ENCODE measurements at places on chromosomes 5 and 9. TPM values are rescaled to one million over a fixed set of nuclear protein-coding genes. Genes with fewer than 3 reads are reported as not detected.

Gene GHR
- total RNA-seq, result 6.5 TPM

Gene TRPM6
- total RNA-seq, result 16.9 TPM

Gene SLC6A18
- total RNA-seq, result 0.48 TPM

Gene PRR16
- 2.1 TPM for total RNA-seq

Gene CCDC69
- 11.2 TPM for total RNA-seq

Gene IFNA13
- total RNA-seq, result not detected

GRCh38 chr9:121714075-121714705 lies 62.8 kb downstream of the DAB2IP start:
- DNase-seq, result no peak

DNA sequence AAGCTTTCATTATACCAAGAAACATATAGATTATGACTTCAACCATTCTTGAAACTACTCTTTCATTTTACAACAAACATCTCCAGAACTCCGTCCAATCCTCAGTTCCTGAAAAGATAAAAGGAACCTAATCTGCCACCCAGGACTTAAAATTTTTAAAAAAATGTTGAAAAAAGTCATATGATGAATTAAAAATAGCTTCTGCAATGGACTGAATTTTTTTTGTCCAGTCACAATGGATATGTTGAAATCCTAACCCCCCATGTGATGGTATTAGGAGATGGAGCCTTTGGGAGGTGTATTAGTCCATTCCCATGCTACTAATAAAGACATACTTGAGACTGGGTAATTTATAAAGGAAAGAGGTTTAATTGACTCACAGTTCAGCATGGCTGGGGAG lies 2.7 kb upstream of the ALDH1A1 start:
- DNase-seq, result no peak

- DNase-seq, result no peak
These were observed 55.4 kb downstream of the ZNF474 start for GRCh38 chr5:122184676-122185255.

GRCh38 chr5:105670596-105670995 lies 2000.1 kb downstream of the EFNA5 start:
- DNase-seq, result no peak

DNA sequence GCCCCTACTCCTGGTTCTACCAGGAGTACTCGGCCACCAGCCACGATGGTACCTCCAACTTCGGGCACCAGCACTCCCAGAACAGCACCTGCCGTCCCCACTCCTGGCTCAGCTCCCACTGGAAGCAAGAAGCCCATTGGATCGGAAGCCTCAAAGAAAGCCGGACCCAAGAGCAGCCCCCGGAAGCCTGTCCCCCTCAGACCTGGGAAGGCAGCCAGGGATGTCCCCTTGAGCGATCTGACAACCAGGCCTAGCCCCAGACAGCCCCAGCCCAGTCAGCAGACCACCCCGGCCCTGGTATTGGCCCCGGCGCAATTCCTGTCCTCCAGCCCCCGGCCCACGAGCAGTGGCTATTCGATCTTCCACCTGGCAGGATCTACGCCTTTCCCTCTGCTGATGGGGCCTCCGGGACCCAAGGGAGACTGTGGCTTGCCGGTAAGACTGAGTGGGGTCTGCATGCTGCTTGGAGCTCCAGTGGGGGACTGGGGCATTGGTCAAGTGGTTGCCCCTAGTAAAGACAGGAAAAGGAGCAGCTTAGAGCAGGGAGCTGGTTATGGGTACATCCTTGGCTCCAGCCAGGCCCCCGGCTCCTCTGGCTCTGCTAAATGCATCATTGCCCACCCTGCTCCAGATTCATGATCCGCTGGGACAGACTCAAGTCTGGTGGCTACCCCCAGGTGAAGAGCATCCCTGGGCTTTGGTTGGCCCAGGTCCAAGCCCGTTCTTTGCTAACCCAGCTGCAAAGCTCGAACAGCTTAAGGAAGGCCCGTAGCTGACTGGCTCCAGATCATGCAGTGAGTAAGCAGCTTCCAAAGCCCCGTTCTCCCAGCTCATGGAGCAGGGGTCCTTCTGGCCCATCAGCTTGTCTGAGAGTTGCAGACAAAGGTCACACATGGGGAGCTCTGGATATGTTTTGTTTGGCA lies 14.0 kb downstream of the COL27A1 start:
- no peak for DNase-seq

GRCh38 chr9:133886563-133887501 lies 105.3 kb downstream of the VAV2 start:
- no peak for DNase-seq

DNA sequence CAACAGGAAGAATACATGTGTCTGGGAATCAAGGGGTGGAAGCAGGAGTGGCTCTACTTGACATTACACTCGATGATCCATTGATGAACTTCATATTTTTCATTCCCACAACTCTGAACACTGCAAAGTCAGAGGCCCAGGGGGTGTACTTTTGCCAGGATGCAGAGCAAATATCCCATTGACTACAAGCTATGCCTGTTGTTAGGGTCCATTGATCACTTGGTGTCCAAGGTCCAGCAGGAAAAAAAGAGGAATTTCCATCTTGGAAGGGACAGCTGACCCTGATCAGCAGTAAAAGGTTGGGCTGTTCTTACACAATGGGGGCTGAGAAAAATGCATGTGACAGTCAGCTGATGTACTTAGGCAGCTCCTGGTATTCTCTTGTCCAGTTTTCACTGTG lies 118.5 kb upstream of the MAP1B start:
- no peak for DNase-seq

DNA sequence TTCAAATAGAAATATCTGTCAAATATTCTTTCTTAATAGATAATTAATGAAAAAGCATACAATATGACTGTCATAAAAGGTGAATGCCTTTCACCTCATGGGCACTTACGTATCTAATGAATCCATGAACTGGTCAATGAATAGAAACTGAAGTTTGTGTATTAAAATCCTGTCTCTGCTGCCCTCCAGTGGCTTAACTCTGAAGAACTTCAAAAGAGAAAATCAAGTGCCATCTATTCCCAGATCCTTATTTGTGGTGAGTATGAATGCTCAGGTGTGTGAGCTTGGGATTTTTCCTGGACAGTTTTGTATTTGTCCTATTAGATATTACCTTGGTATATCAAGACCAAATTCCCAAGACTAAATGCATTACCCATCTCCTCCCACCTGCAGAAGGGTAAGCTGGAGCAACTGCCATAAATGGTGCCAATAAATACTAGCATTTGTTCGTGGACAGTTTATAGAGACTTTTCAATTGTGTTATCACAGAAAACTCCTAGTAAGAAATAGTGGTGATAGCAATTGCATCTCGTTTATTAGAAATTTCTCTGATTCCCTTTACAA lies 44.0 kb upstream of the SVEP1 start:
- no peak for DNase-seq

- DNase-seq, result no peak
These were observed 104.8 kb upstream of the PRDM9 start for GRCh38 chr5:23402585-23402984.

- peak; percentile 89 for DNase-seq
These were observed 20.3 kb downstream of the PTPA start for GRCh38 chr9:129131300-129132145.

GRCh38 chr5:175921061-175921730 lies 46.9 kb downstream of the THOC3 start:
- DNase-seq, result no peak

GRCh38 chr5:131266370-131267060 lies 2.7 kb downstream of the CDC42SE2 start:
- no peak for DNase-seq

DNA sequence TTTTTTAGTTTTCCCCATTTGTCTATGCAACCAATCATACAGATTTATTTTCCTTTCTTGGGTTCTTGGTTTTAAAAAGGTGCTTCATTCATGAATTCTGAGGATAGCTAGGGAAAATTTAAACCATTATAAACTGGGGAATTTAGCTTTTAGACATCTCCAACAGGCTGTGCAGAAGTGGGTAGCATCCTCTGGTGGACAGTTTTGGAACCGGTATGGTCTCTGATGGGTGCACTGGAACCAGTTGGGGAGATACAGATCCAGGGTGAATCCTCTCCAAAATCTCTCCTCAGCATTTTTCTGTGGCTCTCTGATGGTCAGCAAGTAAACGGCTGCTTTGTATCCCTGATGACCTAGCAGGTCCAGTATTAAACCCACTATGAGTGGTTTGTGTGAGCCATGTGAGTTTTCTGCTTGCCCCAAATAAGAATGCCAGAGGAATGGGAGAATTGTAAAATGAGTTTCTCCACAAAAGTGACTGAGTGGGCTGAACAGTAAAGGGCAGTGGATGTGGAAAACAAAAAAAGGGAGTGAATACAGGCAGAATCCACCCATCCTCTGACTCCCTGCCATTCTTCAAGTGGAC lies 9.1 kb upstream of the DNAJC25 start:
- DNase-seq, result no peak

DNA sequence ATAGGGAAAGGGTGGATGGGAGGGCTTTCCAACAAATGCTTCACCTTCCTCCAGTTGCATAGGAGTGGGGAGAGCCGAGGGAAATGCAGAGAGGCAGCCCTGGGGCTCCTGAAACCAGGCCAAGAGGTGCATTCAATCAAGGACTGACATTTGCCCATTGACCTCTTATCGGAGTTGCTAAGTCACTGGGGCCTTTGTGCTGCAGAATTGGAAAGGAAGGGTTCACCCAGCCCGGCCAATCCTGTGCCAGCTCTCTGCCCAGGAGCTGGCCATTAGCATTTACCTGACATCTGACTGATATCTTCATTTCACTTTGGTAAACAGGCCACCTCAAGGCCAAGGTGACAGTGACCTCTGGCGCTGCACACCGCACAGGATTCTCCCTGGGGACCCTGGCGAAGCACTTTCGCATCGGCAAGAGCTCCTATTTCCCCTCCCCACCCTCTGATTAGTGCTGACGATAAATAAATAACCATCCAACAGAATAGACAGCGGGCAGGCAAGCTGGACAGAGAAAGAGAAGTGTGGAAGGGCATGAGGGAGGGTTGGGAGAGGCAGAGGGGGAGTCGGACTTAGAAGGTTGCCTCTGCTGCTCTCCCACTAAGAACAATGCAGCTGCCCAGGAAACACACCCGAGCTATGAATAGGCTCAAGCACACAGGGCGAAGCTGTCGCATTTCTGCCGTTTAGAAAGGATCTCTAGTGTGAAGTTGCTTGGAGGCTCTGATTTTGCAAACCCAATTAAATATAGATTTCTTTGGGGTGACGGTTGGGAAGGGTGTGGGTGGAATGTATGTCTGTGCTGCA lies 57.0 kb upstream of the BOD1 start:
- DNase-seq, result no peak

DNA sequence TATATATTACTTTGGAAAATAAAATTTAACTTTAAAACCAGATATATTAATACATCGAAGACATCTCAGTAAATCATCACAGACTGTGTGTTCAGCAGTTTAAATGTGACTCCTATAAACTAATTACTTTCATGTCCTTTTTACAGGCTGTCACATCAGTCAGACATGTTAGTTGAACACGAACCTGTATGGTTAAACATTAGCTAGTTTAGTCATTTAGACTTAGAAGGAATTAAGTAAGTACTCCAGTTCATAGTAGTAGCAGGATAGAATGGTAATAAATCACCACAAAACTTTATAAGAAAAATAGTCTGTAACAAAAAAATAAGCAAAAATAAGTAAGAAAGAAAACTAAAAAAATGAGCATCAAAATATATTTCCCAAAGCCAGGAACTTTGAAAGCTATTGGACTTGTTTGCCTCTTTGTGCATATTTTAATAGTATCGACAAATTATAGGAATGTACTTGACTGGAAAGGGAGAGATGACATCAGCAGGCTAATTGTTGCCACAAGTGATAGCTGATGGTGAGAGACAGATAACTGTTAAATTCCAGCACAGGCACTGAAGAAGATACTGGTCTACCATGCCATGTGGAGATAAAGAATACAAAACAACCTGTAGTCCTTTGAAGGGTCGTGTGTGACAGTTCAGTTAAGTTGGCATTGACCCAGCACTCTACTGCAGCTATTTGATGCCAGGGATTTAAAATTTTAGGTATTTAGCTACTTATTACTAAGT lies 83.9 kb downstream of the RIC1 start:
- no peak for DNase-seq

DNA sequence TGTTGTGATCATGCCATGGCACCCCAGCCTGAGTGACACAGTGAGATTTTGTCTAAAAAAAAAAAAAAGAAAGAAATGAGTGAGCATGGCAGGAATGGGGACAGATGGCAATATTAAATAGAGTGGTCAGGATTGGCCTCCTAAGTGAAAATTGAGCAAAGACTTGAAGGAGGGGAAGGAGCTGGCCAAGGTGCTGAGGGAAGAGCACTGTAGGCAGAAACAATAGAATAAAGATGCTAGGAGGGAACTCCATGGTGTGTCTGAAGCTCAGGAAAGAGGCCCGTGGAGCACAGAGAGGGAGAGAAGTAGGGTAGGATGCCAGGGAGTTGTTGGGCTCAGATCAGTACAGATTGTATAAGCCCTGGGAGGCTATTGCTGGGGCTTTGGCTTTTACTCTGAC lies 64.4 kb upstream of the PCAT7 start:
- no peak for DNase-seq

DNA sequence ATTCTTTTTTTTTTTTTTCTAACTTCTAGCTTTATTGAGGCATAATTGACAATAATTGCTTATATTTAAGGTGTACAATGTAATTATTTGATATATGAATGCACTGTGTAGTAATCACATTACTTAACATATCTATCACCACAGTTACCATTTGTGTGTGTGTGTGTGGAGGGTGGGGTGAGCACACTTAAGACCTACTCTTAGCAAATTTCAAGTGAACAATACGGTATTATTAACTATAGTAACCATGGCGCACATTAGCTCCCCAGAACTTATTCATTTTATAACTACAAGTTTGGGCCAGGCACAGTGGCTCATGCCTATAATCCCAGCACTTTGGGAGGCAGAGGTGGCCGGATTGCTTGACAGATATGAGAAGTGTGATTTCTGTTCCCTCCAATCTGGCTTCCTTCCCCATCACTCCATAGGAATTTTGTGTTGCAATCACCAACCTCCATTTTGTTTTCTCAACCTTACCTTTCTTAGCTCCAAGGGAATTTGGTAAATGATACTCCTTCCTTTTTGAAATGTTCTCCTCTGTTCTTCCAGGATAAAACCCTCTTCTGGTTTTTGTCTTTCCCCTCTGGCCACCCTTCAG lies 14.9 kb downstream of the TXN start:
- DNase-seq, result no peak

DNA sequence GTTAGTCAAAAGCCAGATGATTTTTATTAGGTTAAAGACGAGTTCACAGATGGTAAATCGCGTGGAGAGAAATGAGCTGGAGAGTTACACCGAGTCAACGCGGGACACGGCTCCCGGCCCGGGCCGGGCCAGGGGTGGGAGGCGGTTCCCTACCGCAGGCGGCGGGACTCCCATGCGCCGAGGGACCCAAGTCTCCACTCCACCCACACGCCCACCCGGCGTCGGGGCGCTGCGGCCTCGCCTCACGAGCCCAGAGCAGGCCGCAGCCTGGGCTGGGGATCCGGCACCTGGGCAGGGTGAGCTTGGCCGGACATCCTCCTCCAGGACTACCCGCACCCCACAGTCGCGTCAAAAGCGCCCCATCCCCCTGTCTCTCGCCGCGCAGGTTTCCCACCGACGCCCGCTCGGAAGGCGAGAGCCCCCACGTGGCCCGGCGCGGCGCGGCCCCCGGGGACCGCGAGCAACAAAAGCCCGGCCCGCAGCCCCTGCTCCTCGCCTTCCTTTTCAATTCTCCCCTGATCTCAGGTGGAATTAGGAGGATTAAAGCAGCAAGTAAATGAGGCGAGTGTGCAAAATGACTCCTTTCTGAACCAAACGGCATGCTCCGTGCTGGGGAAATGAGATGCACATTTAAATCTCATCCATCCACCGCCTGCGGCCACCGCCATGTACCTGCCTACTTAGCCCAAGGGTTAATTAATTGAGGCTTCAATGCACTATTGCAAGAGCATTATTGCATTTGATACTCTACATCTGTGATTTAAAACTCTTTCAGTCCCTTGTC lies 196.5 kb upstream of the TBCA start:
- no peak for DNase-seq
